ENCODE measurements at places on chromosomes 16 and 17.

GRCh38 chr16:5837007-5837670, 739.5 kb upstream of the EEF2KMT start:
- DNase-seq, result no peak

DNA sequence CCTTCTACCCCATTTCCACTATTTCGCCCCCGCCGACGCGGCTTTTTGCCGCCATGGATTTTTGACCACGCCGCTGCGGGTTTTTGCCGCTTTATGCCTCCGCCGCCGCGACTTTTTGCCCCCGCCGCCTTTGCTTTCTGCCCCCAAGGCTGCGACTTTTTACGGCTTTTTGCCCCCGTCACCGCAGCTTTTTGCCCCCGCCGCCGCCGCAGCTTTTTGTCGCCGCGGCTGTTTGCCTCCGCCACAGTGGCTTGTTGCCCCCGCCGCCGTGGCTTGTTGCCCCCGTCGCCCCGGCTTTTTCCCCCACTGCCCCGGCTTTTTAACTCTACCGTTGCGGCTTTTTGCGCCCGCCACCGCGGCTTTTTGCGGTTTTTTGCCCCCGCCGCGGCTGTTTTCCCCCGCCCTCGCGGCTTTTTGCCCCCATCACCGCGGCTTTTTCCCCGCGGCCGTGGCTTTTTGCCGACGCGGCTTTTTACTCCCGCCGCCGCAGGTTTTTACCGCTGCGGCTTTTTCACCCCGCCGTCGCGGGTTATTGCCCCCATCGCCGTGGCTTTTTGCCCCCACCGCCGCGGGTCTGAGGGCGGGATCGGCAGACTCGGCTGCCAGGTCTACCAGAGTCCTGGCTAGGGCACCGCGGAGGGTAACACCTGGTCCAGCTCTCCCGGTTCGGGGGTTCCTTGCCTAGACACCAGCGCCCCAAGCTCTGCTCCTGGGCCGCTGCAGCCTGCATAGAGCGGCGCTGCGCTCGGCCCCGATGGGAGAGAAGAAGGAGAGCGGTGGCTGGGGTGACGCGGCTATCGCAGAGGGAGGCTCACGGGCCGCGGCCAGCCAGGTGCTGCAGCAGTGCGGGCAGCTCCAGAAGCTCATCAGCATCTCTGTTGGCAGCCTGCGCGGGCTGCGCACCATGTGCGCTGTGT, 562.7 kb upstream of the WSB1 start:
- no peak for DNase-seq

- no peak for DNase-seq
Measured at GRCh38 chr16:17367036-17367435, 103.7 kb downstream of the XYLT1 start.

DNA sequence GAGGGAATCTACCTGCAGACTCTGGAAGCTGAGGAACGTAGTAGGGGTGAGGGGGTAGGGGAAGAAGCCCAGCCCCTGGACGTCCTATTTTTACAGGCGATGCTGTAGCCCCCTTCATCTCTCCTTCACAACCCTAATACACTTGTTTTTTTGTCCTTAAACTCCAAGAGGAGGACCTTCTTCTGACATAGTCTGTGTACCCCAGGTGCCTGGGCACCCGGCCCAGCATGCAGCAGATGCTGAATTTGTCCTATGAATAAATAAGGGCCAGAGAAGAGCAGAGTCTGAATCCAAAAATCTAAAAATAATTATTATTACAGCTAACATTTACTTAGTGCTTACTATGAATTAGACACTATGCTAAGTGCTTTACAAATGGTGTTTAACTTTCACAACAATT, 5.1 kb downstream of the KIF18B start:
- DNase-seq, result no peak

GRCh38 chr17:21353326-21354010, 22.7 kb upstream of the KCNJ12 start:
- no peak for DNase-seq

GRCh38 chr16:65365732-65366715, 244.2 kb upstream of the CDH11 start:
- no peak for DNase-seq

- DNase-seq, result no peak
Measured at GRCh38 chr17:42135664-42136653, 13.4 kb downstream of the HSPB9 start.

GRCh38 chr17:76331083-76331482, 22.6 kb downstream of the PRPSAP1 start:
- no peak for DNase-seq

DNA sequence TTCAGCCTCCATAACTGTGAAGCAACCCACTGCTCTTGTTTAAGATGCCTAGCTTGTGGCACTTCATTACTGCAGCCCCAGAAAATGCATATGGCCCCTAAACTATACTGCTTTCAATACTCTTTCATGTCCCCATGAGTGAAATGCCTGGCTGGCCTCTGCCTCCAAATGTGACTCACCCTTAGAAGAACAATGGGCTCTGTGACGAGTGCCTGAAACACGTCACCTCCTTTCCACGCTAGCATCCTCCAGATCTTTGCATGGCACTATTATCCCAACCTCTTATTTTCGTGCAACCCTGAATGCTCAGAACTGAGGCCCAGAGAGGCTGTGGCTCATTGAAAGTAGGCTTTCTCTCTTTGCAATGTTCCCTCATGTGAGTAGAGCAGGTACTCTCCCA, 233.1 kb downstream of the CBLN1 start:
- no peak for DNase-seq

DNA sequence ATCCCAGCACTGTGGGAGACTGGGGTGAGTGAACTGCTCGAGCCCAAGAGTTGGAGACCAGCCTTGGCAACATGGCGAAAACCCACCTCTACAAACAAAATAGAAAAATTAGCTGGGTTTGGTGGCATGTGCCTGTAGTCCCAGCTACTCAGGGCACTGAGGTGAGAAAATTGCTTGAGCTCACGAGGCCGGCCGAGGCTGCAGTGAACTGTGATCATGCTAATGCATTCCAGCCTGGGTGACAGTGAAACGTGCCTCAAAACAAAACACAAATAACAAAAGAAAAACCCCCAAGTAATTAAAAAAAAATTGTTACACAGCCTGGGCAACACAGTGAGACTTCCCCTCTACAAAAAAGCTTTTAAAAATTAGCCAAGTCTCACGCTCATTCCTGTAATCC, 5.0 kb downstream of the CCDC47 start:
- DNase-seq, result no peak

- DNase-seq, result no peak
Measured at GRCh38 chr17:60941028-60941427, 263.4 kb downstream of the BCAS3 start.

DNA sequence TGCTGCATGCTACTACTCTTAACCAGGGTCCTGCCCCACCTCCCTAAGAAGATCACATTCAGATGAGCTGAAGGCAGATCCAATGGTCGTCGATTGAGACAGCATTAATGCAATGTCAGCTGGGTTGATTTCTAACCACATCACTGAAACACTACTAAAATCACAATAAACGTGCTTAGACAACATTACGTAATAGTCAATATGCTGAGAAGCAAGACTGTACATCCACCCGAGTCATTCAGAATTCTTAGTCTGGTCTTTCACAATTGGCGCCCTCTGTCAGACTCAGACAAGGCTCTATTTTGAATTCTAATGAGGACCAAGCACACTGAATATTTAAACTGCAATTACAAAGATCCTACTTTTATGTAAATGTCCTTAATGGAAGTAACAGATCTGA, 205.2 kb downstream of the STX8 start:
- no peak for DNase-seq

Data from activated T-cell treated with anti-CD3 and anti-CD28 coated beads for 1 hour (primary cell).